ENCODE measurements at places on chromosomes 4 and X.

GRCh38 chr4:52997132-52997416 is 135.0 kb downstream of the RASL11B start:
- DNase-seq: no peak

DNA sequence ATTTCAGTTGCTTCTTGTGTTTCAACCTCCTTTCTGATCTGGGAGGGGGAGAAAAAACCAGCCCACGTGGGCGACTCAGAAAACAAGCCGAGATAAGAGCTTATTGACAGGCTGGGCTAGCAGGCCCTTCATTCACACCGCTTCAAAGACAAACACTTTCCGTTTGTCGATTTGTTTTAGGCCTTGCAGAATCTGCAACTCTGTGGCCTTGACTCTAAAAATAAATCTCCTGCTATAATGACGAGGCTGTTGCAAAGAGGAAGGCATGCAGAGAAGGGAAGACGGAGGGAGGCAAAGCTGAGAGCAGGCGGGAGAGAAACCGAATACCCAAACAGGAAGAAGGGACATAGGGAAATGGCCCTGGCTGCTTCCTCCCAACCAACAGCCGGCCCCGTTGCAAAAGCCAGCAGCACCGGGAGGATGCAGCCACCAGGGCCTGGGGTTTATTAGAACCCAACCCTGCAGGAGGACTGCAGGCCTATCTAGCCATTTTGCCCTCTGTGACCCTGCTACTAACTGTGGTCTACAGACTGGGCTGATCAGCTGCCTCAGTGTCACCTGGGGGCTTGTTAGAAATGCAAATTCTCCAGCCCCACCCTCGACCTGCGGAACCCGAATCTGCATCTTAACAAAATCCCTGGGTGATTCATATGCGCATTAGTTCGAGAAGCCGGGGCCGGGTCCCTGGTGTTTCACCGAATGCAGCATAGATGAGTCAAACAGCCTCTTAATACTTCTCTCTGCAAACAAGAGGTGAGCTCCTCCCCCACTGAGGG is 325.5 kb downstream of the BCOR start:
- peak; percentile 41 for DNase-seq

DNA sequence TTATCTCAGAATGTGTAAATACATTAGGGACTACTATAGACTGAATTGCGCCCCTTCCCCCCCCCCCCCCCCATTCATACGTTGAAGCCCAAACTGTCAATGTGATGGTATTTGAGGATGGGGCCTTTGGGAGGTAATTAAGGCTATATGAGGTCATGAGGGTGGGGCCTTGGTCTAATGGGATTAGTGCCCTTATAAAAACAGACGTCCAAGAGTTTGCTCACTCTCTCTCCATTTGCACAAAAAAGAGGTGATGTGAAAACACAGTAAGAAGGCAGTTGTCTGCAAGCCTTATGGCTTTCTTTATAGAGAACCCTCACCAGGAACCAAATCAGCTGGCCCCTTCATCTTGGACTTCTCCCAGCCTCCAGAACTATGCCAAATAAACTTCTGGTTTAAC is 15.3 kb downstream of the SPACA5 start:
- DNase-seq: no peak

GRCh38 chr4:56723201-56723605 is 42.1 kb upstream of the HOPX start:
- DNase-seq: no peak

DNA sequence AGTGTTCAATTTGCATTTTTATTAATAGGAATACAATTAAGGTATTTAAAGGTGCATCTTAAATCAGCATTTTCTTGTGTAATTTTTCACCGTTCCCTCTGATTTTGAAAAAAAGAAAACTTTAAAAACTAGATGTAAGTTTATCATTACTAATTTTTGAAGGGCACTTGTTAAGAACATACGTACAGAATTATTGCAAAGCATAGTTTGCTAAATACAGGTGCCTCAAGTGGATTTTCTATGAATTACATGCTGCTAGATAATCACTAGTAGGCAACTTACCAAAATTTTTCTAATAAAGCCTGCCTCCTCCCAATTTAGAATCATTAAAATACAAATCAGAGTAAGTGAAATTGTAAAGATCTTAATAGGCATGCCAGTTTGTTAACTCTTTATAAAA is 8.5 kb downstream of the CNKSR2 start:
- no peak for DNase-seq

DNA sequence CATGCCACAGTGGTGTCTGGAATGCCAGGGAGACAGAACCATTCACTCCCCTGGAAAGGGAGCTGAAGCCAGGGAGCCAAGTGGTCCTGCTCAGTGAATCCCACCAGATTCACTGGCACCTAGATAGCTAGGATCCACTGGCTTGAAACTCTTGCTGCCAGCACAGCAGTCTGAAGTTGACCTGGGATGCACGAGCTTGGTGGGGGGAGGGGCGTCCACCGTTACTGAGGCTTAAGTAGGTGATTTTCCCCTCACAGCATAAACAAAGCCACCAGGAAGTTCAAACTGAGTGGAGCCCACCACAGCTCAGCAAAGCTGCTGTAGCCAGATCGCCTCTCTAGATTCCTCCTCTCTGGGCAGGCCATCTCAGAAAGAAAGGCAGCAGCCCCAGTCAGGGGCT is 413.3 kb downstream of the PRDM5 start:
- DNase-seq: no peak

DNA sequence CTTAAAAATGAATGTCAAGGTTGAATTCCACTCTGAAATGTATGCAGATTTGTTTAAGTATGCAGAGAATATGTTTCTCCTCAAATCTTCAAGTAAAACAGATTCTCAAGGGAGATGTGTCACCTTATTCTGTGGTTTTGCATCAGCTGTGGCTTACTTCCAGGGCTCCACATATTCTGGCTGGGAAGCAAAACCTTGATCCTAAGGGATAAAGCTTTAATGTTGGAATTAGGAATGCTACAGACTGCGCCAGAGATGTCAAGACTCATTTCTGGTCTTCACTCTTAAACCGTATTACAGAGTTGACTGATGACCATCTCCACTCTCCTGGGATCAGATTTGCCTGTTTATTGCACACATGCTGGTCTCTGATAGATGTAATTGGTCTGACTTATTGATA is 143.9 kb upstream of the DIPK2B start:
- DNase-seq: no peak

DNA sequence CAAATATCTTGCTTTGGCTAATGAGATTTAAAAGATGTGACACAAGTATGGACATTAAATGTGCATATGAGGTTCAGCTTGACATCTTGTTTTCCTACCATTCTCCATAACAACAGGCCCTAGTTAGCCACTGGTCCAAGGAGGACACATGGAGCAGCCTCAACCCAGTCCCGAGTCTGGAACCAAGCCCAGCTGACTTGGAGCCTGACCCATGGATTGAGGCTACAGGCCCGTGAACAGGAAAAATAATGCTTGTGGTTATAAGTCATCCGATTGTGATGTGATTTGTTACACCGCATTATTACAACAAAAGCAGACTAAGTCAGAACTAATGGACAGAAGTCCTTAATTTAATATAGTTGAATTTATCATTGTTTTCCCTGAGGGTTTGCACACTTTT is 123.2 kb upstream of the BANK1 start:
- DNase-seq: no peak

DNA sequence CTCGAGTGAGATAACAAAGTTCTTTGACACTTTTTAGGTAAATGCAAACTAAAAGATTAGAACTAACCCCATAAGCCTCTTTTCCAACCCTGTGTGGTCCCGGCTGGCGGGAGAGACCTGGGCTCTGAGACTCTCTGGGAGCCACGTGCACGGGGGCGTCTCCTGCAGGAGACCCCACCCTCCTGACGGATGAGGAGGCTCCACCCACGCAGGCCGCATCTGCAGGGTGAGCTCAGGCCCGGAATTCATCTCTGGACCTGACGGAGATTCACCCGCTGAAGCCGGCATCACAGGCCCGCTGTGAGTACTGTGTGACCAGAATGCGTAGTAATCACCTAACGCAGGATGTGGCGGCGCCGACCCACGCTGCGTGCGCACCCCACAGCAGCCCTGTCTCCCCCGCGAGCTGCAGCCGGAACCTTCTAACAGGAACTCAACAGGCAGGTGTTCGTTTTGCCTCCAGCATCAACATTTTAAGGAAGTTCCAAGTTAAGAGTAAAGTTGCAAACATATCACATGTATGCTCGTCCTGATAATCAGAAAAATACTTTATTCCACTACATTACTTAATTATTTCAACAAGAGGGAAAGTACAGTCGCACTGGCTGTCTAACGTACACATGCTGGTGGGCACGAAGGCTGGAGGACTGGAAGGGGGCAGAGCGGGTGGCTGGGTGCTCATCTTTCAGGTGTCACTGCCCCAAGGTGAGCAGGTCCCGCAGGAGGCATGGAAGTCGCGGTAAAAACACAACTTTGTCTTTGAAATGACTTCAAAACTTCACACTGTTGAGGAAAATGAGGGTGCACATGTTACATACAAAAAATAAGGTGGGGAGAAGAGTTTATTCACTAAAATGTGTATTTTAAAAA is 44.5 kb downstream of the FGFRL1 start:
- peak; percentile 23 for DNase-seq

GRCh38 chr4:15703439-15703838 is 574 bp downstream of the BST1 start:
- DNase-seq: no peak

DNA sequence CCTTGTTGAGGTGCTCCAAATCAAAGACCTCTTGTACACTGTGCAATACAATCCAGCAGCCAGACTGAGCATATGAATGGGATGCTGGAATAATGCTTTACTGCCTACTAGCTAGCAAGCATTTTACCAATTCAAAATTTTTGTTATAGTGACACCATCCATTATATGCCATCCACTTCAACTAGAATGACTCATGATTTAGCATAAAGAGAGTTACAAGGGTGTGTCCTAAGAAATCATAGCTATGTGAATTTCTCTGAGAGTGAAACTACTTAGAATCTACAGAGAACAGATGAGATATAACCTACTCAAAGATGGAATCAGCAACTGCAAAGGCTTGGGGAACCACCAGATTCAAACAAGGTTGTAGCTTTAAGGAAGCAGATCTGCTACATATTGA is 221.9 kb downstream of the LHFPL1 start:
- DNase-seq: no peak

DNA sequence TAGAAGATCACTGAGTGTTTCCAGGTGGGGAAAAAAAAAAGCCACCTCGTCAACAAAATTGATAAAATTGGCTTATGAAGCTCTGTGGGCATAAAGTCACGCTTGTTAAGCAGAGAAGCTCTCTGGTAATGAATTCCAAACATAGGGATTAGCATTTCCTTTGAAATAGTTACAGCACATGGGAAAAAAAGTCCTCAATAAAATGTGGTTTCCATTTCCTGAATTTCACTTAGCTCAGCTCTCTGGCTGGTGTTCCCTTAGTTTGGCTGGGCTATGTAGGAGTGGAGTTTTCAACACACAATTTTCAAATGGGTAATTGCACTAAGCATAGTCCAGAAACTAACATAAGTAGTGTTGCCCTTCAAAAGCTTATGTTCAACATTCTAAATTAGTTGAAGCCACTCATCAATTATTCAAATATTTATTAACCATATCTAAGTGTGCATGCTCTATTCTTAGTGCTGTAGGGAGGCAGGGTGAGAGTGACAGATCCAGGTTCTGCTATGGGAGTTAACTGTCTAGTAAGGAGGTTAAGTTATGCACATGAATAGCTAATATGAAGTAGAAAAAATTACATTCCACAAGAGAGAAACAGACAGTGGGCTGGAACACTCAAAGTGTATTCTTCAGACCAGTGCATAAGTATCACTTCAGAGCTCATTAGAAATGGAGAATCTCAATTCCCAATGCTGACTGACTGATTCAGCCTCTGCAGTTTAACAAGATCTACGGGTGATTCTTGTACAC is 445.7 kb downstream of the SMARCA1 start:
- DNase-seq: no peak

DNA sequence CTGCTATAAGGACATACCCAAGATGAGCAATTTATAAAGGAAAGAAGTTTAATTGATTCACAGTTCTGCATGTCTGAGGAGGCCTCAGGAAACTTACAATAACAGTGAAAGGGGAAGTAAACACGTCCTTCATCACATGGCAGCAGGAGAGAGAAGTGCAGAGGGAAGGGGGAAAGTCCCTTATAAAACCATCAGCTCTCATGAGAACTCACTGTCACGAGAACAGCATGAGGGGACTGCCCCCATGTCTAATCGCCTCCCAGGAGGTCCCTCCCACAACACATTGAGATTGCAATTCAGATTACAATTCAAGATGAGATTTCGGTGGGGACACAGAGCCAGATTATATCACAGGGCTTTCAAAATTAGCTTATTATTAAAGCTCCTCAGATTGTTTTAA is 209.5 kb upstream of the PPP3CA start:
- DNase-seq: no peak

GRCh38 chr4:134585972-134586371 is 384.4 kb upstream of the PABPC4L start:
- no peak for DNase-seq

DNA sequence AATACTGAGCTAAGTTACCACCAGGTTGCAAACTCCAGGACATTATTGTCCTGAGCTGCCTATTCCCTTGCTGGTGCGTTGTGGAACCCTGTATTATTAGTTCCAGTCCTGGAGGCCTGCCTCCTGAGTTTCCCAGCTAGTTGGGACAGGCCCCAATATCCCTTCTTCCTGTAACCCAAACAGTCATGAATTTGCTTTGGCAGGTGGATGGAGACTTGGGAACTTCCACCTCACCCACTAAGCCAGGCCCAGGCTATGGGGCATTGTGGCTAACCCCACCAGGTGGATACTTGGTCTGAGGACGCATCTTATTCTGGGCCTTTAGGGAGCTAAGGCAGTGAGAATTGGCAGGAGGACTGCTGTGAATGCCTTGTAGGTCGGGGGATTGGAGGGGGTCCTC is 5.0 kb downstream of the RBM3 start:
- no peak for DNase-seq

DNA sequence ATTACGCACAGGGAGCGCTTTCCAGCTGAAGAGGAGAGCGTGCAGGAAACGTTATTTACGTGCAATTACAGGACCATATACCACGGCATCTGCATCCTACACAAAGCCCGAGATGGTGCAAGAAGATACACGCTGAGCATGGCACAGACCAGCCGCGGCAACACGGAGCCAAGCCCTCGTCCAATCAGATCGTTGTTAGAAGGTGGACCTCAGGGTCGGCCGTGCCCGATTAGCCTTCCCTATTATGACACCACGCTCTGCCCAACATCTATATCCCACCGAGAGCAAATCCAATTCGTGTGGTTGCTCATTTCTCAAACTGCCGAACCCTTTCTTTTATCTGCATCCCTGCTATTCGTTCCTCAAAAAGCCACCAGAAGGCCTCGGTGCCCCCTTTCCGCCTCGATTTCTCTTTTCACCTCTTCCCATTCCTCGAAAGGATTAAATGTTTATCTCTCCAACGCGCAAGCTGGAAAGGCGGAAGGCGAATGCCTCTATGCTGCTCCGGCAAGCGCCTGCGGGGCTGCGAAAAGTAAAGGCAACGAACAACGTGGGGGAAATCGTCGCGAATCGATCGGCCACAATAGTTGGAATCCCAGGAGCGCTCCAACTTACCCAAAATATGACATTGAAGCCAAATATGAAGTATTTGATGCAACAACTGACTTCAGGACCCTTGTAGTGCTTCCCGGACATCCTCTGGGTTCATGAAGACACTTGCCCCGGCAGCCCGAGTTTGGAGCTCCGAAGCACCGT is 702 bp downstream of the TSPAN5 start:
- no peak for DNase-seq
